ENCODE measurements at places on chromosomes 3 and 15. TPM values are rescaled to one million over a fixed set of nuclear protein-coding genes. Genes with fewer than 3 reads are reported as not detected.

GRCh38 chr15:100824211-100824610, 55.4 kb upstream of the ALDH1A3 start:
- no peak for DNase-seq

GRCh38 chr15:43527016-43527801, 9.8 kb downstream of the MAP1A start:
- no peak for DNase-seq

GRCh38 chr15:94122516-94122915, 108.8 kb upstream of the MCTP2 start:
- DNase-seq: no peak

GRCh38 chr15:25739687-25740121, 123.4 kb downstream of the ATP10A start:
- DNase-seq: peak; percentile 38

DNA sequence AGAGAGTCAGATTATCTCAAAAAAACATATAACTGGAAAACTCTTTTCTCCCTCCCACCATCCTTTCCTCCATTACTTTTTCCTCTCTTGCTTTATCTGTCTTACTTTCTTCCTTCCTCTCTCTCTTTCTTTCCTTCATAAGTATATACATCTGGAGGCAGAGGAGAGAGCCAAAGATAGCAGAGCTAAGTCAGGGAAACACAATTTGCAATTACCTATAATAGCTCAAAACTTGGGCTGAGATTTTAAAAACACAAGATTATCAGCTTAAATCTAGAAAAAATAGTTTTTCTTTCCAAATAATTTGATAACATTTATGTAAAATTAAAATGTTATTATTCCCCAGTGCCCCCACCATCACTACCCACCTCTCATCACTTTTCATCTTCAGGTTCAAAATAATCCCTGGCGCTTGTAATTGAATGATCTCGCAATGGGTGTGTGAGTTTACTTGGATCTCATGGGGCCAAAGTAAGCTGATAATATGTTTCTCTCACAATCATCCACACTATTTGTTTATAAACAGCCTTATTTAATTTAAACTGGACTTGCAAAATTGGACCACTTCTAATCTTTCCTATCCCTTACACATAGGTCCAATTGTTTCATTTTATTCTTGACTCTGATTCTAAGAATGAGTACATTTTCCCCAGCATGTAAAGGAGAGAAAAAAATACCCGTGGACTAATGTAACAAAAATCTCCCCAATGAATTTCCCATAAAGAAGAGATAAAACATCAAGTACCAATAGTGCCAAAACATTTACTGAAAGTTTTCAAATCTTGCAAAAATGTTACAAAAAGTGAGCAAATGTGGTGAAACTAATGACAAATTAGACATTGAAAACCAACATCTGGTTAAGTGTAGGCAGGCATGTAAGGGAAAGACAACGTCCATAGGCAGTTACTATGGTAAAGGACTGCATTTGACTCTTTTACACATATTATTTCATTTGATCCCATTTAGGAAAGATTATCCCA, 236.9 kb downstream of the DTWD1 start:
- no peak for DNase-seq

- DNase-seq: peak; percentile 76
Measured at GRCh38 chr15:39887832-39888231, 32.2 kb downstream of the GPR176 start.

DNA sequence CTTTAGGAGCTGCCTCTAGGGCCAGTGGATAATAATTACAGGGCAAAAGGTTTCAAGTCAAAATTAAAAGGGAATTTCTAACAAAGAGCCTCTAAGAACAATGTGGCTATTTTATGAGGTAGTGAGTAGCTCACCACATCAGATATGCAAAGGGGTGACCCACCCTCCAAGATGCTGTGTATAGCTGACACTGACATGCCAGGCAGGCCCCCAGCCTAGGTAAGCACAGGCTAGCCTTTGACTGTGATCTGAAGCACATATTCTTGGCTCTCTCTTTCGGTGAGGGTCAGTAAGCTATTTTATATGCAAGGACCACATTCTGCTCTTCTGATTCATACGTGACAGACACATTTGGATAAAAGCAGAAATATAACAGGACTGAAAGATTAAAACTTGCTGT, 2.8 kb upstream of the THSD4 start:
- DNase-seq: peak; percentile 72

DNA sequence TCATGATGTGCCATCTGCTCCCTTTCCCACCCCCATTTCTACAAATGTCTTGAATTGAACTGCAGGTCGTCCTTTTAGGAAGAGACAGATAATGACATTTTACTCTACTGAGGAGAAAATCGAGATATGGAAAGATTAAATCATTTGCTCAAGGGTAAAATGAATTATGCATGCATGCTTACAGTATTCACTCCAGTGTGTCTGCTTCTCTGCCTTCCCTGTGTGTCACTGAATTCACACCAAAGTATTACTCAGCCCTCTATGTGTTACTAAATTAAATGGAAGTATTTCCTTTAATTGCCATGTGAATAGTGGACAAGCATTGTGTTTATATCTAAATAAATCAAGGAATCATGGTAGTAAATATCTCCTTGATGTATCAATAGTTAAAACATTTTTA, 449.0 kb downstream of the NLGN1 start:
- no peak for DNase-seq

Gene SI
- total RNA-seq: not detected

Gene PLIN1
- 1.0 TPM for total RNA-seq

Gene ATP6V1A
- total RNA-seq: 40.3 TPM

All from PC-3 (cell line).